Muscle of arm (tissue), 14 donors: ENCODE measurements at places on chromosomes 11 and 22.
A peak's percentile ranks its signal among the peaks of the same experiment; 100 is the strongest.

- DNase-seq = no peak
Observed at GRCh38 chr22:22711532-22711913, 67.1 kb downstream of the GGTLC2 start.

DNA sequence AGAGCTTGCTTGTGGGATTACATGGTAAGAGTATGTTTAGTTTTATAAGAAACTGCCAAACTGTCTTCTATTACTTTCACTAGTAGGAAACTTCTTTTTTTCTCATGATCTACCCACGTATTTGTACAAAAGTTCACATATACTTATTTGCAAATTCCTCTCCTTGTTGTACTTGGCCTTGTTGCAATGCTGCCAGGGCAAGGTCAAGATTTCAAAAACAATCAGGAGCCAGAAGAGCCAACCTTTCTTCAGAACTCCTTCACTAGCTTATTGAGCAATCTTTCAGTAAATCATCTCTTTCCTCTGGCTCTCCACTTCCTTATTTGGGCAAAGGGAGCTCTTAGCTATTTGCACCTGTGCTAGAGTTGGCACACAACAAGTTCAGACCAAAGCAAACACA, 9.7 kb downstream of the SRSF8 start:
- no peak for DNase-seq

DNA sequence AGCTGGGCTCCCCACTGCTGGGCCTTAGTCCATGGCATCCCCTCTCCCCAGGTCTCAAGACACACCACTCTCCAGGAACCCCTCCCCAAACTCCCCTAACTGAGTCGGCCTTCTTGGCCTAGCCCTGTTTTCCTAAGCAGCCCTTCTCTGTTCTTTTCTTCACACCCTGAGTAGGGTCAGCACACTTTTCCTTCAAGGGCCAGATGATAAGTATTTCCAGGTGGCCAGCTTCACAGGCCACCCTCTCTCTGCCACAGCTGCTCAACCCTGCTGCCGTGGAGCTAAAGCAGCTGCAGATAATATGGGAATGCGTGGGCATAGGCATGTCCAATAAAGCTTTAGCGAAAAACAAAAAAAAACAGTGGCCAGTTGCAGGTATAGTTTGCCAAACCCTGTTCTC, 24.1 kb downstream of the DGCR2 start:
- DNase-seq = no peak

DNA sequence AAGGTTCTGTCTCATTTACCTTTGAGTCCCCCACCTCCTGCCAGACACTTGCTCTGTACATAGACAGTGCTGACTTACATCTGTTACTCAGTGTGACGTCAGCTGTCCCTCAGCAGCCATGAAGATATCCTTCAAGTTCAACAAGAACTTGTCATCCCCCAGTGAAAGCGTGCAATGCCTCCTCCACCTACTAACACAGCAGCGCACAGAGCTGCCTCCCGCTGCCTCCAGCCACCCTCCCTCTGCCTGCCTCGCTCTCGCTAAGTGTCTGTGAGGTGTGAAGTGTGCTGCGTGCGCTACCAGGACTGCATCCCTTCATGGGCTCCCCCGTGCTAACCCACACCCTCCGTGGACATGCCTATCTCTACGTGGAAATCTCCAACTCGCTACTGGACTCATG, 621.4 kb downstream of the BRD1 start:
- no peak for DNase-seq

DNA sequence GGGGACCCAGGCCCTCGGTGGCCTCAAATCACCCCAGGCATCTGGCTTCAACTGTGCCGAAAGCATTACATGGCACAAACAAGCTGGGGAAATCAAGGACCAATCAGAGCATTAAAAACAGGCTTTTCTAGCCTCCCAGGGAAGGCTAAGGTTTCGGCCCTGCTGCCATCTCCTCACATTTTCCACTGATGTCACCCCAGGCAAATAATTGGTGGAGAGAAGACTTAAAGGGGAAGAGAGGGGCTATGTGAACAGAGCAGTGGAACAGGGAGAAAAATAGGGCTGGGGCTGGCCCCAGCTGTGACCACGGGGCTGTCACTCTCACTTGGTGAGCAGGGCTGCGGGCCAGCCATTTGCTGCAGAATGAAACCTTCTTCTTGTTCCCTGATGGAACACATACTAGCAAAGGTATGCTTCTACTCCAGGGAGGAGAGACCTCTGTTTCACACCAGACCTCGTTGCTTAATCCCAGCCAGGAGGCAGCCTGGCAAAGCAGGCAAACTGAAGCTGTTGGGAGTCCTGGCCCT, 581.3 kb downstream of the SOX6 start:
- DNase-seq = peak; percentile 79

GRCh38 chr22:40685406-40685805, 6.1 kb downstream of the MCHR1 start:
- DNase-seq = no peak
